Activated CD4-positive, CD25-positive, alpha-beta regulatory T cell (primary cell): ENCODE measurements at places on chromosomes 1 and 21.
A peak's percentile ranks its signal among the peaks of the same experiment; 100 is the strongest.

DNA sequence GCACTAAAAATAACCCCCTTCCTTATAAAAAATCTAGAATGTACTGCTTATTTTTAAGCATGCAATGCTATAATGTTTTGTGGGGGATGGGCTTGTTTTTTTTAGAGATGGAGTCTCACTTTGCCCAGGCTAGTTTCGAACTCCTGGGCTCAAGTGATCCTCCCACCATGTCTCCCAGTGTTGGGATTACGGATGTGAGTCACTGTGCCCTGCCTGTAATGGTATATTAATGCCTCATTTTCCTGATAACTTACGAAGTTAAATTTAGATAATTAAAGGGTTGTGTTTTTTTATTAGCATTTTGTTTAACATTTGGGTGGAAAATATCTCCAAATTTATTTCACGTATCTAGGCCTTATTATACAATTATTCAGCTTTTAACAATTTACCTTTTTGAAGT is 6.5 kb downstream of the RNF11 start:
- DNase-seq: no peak

DNA sequence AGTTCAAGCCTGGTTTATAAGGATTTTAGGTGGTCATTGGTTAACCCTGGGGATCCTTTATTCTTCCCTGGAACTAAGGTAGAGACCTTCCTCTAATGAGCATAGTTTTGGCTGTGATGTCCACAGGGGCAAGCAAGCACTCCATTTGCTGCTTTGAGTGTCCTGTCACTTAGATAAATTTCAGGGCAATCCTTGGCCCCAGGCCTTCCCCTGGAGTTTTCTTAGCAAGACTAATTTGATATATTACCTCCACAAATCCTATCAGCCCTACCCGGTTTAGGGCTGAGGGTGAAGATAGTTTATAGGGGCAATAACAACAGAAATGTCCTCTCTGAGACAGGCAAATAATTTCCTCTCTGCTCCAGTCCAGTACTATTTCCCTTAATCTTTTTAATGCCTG is 166.6 kb downstream of the CYYR1 start:
- DNase-seq: no peak

DNA sequence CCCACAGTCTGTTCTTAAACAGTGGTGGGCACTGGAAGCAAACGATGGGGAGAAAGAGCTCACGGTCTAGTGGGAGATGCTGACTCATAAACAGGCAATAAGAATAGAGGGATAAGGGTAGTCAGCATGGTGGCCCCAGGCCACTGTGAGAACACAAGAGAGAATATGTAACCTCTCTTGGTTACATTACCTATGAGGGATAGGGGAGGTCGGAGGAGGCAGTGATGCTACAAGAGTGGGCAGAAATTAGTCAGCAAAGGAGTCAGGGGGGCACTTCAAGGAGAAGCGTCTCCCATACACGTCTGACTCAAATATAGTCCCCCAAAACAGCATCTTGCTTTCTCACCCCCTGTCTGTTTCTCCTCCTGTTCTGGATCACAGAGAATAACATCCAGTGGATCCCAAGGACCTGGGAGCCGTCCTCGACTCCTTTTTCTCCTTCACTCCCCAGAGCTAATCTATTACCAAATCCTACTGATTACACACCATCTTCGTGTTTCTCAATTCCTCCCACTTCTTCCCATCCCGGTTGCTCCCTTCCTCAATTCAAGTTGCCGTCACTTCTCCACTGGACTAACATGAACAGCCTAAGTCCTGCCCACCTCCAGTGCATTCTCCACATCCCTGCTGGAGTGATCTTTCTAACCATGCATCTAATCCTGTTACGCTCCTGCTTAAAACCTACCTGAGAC is 2.1 kb downstream of the SLAMF8 start:
- no peak for DNase-seq

DNA sequence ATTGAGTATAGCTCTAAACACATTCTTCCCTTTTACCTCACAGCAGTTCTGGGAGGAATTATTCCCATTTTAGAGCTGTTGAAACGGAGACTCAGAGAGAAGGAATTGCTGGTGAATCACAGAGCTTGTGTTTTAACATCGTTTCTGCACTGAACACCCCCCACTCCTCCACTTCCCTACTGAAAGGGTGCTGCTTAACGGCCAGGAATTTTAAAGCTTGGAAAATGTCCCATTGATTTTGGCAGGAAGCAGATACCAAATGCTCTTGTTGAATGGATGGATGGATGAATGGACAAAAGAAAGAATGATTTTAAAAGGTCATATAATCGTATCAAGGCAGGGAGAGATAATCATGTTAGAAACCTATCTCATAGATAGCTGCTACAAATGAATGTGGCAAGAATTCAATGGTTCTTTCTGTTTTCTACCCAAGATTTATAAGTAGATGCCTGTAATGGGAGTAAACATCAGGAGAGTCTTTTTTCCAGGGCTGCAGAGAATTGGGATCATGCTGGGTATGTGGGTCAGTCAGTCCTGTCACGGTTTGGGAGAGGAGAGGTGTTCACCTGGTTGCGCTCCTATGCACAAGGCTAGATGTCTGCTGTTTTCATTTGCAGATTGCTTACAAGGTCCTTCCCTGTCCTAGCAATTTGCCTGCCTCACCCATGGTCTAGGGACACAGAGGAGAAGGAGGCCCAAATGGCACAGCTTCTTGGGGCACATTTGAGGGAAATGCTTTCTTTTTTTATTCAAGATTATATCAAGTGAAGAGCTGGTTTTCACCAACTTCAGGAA is 19.0 kb downstream of the FAM163A start:
- no peak for DNase-seq

DNA sequence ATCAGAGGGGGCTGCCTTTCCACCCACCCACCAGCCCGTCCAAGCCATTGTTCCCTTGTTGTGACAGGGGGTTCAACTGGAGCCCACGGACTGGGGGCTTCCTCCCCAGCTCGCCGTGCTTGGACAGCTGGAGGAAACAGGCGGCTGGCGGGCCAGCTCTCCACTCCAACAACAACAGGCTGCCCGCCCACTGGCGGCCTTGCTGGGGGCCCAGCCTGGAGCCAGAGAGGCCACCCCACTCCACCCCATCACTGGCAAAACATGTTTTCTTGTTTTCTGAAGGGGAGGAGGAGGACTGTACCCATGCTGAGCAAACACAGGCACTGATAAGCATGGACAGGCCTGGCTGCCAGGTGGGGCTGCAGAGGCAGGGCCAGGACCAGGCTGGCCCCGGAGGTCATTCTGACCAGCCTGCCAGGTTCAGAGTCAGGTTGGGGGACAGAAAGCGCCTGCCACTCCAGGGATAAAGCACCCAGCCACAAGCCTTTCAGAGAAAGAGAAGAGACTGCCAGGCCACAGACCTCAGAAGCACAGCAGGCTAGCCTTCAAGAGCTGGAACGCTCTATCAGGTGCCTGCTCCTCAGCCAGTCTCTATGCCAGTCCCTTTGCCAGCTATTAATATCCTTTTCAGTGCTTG is 32.8 kb downstream of the GJA4 start:
- no peak for DNase-seq

DNA sequence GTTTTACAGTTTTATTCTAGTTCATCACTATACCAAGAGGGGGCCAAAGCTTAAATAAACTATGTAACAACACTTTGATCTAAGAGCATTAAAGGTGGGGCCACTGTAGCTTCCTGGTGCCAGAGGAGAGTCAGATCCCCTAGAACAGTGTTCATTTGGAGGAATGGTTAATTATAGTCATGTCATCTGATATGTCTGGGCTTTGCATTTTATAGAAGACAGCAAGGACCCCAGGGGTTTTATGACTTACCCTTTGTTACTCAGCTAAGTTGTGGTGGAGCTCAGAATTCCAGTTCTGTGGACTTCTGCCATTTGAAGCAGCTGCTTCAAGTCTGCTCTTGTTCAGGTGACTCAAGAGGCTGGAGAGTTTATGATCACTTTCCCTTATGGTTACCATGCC is 16.7 kb downstream of the KDM4A start:
- no peak for DNase-seq

DNA sequence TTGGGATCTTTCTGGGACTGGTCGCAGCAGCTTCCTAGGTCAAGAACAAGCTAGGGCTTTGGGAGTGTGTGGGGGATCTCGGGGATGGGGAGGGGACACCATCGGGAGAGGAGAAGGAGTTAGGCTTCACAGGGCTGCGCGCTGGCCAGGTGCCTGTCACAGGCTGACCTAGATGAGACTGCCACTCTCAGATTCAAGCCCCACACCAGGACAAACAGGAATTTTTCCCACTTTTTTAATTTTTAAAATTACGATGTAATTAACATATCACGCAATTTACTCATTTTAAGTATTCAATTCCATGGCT is 180.6 kb downstream of the CAMTA1 start:
- DNase-seq: no peak

- no peak for DNase-seq
These were observed 34.3 kb downstream of the TNFSF18 start for GRCh38 chr1:173016419-173016818.

DNA sequence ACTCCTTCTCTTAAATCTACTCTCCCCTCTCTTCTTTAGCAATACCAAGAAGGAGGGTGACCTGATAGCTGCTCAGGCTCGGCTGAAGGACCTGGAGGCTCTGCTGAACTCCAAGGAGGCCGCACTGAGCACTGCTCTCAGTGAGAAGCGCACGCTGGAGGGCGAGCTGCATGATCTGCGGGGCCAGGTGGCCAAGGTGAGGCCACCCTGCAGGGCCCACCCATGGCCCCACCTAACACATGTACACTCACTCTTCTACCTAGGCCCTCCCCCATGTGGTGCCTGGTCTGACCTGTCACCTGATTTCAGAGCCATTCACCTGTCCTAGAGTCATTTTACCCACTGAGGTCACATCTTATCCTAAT is 16.0 kb downstream of the LMNA start:
- no peak for DNase-seq

GRCh38 chr1:9589144-9589718 is 520 bp downstream of the TMEM201 start:
- peak; percentile 26 for DNase-seq

DNA sequence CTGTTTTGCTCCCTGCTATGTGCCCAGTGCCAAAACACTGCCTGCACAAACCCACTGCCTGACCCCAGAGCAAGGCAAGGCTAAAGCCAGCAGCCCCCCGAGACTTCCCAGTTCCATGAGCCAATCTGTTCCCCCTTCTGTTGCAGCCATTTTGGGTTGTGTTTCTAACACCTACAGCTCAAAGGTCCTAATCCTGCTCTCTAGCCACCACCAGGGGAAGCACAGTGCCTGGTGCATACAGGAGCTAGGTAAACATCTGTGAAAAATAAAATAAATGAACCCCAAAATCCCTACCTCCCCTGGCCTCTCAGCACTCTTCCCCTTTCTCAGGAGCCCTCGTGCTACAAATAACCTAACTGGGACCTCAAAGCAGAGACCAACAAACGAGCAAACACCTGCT is 190.2 kb downstream of the MATN1 start:
- no peak for DNase-seq

- DNase-seq: no peak
These were observed 185.0 kb downstream of the ZBTB18 start for GRCh38 chr1:244236101-244236500.

DNA sequence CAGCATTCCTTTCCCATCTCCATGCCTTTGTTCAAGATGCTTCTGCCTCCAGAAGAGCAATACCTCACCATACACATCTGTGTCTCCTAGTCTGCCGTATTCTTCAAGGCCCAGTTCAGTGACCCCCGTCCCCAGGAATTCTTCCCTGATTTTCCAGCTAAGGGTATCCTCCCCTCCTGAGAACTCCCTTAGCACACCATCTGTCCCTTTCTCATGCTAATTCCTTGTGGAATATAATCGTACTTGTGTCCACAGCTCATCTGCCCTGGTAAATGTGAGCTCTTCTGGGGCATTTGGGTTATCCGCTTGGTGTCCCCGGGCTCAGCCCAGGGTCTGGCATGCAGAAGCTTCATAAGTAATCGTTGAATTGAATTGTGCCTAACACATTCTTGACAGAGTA is 40.9 kb downstream of the BEND5 start:
- no peak for DNase-seq

GRCh38 chr1:206117151-206117948 is at the start of gene AVPR1B:
AVPR1B (minus strand) TSS chr1:206117388; CDS start chr1:206116890, 498 bp downstream.
- DNase-seq: no peak

DNA sequence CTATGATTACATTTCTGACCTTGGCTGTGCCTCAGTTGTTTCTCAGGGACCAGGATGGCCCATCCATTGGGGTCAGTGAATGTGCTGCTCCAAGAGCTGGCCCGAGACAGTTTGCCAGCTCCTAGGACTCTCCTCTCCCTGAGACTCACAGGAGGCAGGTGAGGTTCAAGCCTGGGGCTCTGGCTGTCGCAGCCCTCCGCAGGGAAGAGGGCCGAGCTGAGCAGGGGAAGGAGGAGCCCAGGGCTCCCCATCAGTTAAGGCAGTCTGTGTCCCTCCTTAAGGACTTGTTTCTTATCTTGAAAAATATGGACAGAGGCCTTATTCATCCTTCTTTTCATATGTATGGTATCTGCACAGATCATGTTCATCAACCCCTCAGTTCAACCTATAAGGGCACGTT is 26.6 kb upstream of the SARS1 start:
- DNase-seq: no peak

DNA sequence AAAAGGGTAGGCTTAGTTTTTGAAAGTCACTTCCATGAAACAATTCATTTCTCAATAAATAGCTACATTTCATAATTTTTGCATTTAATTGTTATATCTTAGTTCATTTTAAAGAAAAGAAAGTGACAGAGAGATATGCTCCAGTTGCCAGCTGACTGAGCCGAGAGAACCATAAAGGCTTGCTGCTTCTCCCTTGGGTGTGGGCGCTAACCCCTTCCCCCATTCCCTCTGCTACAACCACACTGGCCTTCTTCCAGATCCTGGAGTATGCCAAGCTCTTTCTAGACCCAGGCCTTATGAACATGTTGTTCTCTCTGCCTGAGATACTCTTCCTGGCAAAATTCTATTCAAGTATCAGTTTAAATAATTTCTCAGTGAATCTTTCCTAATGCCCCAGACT is 12.3 kb downstream of the SORT1 start:
- DNase-seq: no peak

GRCh38 chr1:220921498-220921897 is 42.3 kb downstream of the HLX start:
- DNase-seq: no peak

DNA sequence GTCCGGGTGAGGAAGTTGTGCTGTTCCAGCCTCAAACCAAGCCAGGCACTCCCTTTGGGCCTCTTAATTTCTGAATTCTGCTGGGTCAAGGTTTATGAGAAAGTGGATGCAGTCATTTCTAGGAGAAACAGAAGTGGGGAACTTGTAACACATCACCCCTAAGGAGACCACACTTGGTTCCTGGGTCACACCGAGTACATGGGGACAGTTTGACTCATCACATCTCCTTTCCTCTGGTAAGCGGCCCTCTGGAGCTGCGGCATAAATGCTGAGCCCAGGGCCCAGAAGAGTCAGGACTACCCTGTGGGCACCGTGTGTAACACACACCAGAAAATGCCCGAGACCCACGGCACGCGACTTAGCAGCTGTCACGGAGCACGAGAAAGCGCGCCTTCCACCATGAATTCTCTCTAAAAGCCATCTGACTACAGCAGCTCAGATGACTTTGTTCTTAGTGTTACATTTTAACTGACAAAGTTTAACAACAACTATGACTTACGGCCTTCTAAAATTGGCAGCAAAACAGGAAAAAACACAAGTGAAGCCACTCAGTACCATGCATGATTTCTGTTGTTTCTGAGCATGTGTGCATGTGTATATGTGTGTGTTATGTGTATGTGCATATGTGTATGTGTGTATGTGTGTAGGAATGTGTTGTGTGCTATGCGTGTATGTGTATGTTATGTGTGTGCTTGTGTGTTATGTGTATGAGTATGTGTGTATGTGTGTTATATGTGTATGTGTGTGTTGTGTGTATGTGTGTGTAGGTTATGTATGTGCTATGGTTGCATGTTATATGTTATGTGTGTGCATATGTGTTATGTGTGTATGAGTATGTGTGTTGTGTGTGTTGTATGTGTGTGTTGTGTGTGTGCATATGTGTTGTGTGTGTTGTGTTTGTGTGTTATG is 50.8 kb downstream of the TOMM20 start:
- DNase-seq: no peak
